Stimulated activated CD8-positive, alpha-beta memory T cell treated with anti-CD3 and anti-CD28 coated beads, Interleukin-7, amount 100 ng/mL, for 24 hours (primary cell): ENCODE measurements at places on chromosomes 11 and 22.
A peak's percentile ranks its signal among the peaks of the same experiment; 100 is the strongest.

- DNase-seq: no peak
Observed at GRCh38 chr11:65896034-65896999, 3.9 kb downstream of the FOSL1 start.

GRCh38 chr11:89182773-89183518 is 5.3 kb downstream of the TYR start:
- DNase-seq: no peak

GRCh38 chr11:70210051-70210501 is 7.0 kb downstream of the FADD start:
- DNase-seq: no peak

DNA sequence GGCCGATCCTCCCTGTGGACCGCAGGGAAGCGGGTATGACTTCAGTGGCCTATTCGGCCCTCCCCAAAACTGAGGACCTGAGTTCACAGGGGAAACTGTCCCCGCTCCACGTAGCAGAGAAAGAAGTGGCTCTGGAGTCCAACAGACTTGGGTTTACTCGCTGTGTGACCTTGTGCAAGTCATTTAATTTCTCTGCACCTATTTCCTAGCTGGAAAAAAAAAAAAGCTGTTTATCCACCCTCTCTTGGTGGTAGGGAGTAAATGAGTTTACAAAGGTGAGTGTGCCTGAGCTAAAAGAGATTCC is 2.2 kb downstream of the SPON1 start:
- DNase-seq: no peak

DNA sequence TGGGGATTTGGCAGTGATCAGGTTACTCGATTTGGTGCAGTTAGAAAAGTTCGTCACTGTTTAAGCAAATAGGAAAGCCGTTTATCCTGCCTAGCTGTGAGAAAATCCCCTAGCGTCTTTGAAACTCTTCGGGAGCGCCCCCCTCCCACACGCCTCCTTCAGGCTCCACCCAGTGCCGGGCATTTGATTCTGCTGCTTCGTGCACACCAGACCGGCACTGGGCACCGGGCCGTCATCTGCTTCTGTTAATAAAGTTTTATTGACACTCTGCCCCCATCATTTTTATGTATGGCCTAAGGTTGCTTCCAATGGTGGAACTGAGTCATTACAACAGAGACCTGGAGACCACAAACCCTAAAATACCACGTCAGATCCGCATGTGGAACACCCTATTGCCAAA is 50.9 kb downstream of the IGF2 start:
- no peak for DNase-seq

- no peak for DNase-seq
Observed at GRCh38 chr22:31945971-31946680, 1.8 kb downstream of the YWHAH start.

- no peak for DNase-seq
Observed at GRCh38 chr11:33211153-33211552, 46.0 kb upstream of the HIPK3 start.

- DNase-seq: no peak
Observed at GRCh38 chr22:44839721-44840120, 87.3 kb downstream of the ARHGAP8 start.

DNA sequence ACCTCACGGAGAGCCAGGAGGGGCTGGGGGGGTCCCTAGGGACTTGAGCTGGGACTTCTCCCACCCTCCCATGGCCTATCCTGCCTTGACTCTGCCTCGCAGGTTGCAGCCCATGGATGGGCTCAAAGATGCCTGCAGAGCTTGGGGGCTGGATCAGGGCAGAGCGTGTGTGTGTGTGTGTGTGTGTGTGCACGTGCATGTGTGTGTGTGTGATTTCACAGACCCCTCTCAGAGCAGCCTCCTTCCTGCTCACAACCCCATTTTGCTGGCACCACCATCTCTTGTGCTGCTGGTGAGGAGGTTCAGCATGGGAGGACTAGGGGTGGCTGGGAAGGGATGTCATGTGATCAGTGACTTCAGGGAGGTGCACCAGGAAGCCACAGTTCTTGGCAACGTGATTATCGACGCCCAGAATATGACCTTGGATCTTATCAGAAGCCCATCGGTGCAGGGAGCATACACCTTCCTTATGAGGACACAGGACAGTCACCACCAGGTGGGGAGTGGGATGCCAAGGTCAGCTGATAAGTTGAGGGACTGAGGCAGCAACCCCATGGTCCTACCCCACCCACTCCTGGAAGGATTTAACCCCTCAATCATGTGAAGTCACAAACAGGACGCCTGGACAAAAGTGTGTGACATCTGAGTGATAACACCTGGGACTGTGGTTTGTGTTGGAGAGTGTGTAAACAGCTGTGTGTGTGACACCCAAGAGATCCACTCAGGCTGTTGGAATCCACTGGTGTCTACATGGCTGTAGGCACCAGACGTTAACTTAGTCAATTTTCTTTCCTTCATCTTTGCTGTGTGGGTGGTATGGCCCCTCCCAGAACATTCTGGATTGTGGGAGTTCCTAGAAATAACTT is 1.8 kb upstream of the NAALADL1 start:
- DNase-seq: no peak

DNA sequence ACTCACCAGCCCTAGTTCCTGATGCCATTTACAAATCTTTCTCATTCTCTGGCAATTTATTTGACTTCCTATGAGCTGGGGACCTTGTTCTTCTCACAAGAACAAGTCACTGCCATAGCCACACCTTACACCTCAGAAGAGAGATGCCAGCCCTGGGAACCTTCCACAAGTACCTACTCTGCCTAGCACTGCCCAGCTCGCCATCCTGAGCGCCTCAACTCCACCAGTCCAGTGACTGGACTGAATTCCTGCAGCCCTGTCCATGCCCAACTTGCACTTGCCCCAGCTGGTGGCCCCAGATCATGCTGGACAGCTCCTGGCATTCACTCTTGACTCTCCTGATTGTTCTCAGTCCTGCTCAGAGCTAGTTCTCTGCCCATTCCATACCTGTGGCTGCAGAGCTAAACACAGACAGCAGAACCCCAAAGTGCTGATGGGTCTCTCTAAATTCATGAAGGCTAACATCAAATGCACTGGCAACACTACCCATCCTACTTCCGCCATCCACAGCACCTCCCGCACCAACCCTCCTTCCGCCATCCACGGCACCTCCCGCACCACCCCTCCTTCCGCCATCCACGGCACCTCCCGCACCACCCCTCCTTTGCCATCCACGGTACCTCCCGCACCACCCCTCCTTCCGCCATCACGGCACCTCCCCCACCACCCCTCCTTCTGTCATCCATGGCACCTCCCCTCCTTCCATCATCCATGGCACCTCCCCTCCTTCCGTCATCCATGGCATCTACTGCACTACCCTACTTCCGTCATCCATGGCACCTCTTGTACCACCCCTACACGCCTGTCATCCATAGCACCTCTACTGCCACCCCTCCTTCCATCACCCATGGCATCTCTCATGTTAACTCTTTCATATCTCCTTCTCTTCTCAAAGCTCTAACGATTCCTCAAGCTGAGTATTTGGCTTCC is 23.6 kb upstream of the SLC25A1 start:
- no peak for DNase-seq

GRCh38 chr11:125404811-125405790 is 91.0 kb downstream of the FEZ1 start:
- peak; percentile 49 for DNase-seq

GRCh38 chr11:112289588-112290492 is 29.2 kb upstream of the PLET1 start:
- DNase-seq: peak; percentile 71

- no peak for DNase-seq
Observed at GRCh38 chr22:44753189-44754042, 1.0 kb downstream of the ARHGAP8 start.

GRCh38 chr11:71948314-71949027 is 19.6 kb downstream of the RNF121 start:
- no peak for DNase-seq

DNA sequence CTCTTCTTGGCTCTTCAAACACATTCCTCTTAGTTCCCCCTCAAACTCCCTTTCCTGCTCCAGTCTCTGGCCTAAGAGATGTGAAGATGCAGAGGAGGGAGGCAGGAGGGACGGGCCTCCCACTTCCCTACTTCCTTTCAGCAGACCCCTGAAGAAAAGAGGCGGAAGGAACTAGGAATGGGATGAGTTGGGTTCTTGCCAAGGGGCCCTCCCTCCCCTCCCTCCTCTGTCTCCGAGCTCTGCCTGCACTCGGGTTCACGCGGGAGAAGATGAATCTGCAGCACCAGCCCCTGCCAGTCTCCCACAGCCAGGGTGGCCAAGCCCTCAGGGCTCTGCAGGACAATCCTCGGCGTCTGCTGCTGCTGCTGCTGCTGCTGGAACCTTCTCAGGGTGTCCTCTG is 24.3 kb upstream of the PKNOX2 start:
- no peak for DNase-seq

- no peak for DNase-seq
Observed at GRCh38 chr11:58125469-58125868, at the start of gene OR9I1. Gene OR9I1, minus strand, starts transcription at chr11:58125530. Its CDS starts 6,086 bp downstream, at chr11:58119444.

DNA sequence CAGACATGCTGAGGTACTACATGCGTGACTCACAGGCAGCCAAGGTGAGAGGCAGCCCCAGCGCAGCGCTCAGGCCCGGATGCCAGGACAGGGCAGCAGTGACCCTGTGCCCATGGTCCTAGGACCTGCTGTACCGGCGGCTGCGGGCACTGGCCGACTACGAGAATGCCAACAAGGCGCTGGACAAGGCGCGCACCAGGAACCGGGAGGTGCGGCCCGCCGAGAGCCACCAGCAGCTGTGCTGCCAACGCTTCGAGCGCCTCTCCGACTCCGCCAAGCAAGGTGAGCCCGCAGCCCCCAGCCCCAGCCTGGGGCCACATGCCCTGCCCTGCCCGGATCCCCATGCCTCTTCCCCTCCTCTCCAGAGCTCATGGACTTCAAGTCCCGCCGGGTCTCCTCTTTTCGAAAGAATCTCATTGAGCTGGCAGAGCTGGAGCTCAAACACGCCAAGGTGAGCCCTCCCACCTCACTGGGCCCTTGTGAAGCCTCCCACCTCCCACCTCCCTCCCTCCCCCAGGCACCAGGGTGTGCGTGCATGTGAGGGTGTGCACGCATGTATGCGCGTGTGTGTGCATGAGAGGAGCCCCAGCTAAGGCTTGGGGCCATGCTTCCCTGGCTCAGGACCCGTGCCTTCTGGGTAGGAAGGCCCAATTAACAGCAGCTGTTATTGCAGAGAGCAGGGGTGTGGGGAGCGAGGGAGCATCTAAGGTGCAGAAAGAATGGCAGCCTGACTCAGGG is 5.3 kb downstream of the CFL1 start:
- no peak for DNase-seq

DNA sequence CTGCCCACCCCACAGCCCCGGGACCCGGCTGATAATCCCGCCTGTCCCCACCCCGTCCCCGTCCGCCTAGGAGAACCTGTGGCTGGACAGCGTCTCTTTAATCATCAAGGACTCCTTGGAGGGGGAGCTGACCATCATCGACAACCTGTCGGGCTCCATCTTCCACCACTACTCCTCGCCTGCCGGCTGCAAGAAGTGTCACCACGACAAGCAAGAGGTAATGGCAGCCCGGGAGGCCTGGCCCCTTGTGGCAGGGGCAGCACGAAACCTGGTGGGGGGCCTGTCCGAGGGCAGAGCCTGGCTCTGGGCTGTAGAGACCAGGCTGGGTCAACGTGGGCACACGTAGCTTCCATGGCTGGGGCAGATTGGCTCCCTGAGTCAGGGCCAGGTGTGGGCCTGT is 109.1 kb downstream of the CACNA1I start:
- DNase-seq: no peak

DNA sequence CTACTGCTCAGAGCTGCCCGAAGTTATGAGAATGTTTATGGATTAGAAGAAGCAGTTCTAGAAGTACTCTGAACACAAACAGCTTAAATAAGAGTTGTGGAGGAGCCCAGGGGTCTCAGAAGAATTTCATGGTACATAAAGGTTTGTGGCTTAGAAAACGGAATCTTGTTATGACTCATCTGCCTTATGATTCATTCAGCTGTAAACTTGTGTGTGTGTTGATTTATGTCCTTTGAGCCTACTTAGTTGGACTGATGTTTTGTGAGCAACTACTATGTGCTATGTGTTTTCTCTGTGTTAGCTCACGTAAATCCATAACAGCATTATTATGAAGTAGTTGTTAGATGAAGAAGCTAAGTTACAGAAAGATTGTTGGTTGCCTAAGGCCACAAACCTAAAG is 203.7 kb downstream of the PGR start:
- no peak for DNase-seq

- no peak for DNase-seq
Observed at GRCh38 chr11:4102711-4103110, 8.1 kb downstream of the RRM1 start.

DNA sequence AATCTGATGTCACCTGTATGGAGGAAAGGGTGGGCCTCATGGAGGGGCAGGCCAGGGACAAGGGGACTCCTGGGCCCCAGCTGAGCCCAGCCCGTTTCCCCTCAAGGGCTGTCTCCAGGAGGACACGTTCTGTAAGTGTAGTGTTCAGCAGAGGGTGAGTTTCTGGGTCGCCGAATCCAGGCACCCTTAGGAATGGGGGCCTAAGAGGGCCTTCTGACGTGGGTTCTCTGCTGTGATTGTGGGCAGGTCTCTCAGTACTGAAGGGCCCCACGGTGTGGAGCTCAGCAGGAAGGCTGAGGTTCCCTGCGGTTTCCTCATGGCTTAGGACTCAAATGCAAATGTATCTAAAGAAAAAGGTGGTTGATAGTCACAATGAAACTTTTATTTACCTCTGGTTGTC is 6.5 kb downstream of the PTDSS2 start:
- no peak for DNase-seq

GRCh38 chr22:27336151-27337090 is 465.1 kb downstream of the MN1 start:
- no peak for DNase-seq

DNA sequence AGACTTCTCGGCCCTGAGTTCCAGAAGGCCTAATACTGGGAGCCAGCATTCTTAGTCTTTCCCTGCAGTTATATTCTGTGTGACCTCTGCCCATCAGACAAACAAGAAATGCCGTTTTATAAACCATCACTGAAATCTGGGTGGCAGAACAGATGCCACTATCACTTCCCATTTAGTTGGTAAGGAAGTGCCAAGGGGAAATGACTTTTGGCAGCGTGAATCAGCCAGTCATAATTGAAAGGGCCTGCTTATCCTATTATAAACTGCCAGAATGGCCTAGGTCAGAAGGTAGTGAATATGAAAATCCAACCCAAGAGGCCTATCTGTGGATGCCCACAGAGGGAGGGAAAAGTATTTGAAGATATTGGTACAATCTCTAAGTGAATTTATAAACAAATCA is 646.8 kb upstream of the CCDC90B start:
- no peak for DNase-seq

- no peak for DNase-seq
Observed at GRCh38 chr11:108734283-108734682, 69.4 kb downstream of the DDX10 start.

GRCh38 chr22:50255099-50255498 is 4.0 kb upstream of the HDAC10 start:
- DNase-seq: no peak

GRCh38 chr11:38791346-38791961 is 2193.4 kb upstream of the RAG2 start:
- DNase-seq: no peak
